Pancreas (tissue), 10 donors: ENCODE measurements at places on chromosomes 16 and 17.

DNA sequence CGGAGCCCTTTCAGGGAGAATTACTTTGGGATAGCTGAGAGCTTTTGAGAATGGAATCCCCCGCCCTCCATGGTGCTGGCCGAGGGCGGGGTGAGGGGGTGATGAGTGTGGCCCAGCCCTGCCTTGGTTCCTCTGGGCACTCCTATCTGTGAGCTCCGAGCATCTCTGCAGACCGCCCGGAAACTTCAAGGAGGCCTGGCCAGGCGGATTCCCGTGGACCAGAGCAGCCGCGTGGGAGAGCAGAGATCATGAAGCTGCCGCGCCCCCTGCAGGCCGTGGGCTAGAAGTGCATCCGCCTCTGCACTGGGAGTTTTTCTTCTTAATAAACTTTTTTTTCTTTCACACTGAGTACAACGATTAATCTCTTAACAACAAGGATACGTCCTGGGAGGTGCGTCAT, 392.9 kb upstream of the EEF2KMT start:
- no peak for DNase-seq

GRCh38 chr16:73095885-73096421, 48.0 kb upstream of the ZFHX3 start:
- DNase-seq = no peak

- no peak for DNase-seq
Observed at GRCh38 chr17:40625311-40625710, 22.3 kb downstream of the SMARCE1 start.

GRCh38 chr17:59342681-59343131, 11.3 kb downstream of the YPEL2 start:
- no peak for DNase-seq

GRCh38 chr17:82524540-82524939, 5.0 kb downstream of the FOXK2 start:
- DNase-seq = no peak

DNA sequence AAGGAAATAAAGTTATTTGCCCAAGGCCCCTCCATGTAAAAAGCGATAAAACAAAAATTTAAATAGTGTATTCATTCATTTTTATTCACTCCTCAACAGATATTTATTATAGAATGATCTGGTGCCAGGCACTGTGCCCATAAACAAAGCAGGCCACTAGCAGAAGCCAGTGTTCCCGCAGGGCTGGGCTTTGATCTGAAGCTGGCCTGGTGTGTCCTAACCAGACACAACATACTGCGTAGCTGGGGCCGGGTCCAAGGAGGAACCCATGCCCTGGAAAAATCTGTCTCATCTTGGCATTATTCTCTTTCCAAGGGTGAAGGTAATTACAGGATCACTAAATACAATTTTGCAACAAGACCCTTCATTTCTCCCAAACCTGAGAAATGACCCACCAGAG, 537.4 kb upstream of the CDH5 start:
- no peak for DNase-seq

DNA sequence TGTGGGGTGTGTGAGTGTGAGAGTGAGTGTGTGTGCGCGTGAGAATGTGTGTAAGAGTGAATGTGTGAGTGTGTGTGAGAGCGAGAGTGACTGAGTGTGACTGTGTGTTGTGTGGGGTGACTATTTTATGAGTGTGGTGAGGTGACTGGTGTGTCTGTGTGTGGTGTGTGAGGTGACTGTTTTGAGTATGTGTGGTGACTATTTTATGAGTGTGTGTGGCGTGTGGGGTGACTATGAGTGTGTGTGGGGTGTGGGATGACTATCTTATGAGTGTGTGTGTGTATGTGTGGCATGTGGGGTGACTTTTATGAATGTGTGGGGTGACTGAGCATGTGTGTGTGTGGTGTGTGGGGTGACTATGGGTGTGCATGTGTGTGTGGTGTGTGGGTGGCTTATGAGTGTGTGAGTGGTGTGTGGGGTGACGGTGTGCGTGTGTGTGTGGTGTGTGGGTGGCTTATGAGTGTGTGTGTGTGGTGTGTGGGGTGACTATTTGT, 152.9 kb upstream of the PLCG2 start:
- no peak for DNase-seq

GRCh38 chr17:57401556-57402488, 145.5 kb downstream of the MSI2 start:
- no peak for DNase-seq

GRCh38 chr17:72004611-72005331, 116.0 kb upstream of the SOX9 start:
- no peak for DNase-seq

GRCh38 chr16:11700264-11701029, 32.2 kb downstream of the SNN start:
- DNase-seq = no peak

DNA sequence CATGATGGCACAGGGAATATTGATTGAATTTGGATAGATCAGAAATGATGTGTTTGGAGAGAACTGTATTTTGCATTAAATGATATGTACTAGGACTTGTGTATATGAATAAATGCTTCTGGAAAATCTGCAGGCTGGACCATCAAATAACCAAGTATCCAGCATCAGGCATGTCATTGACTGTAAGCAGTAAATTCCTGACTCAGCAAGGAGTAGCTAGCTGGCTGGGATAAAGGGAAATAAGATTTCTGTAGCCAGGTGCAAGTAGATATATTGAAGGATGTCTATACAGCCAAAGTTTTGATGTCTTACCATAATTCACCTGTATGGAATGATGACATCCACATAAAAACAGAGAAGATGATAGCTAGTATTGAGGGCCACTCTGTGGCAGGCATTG, 809.6 kb downstream of the CDH11 start:
- no peak for DNase-seq

DNA sequence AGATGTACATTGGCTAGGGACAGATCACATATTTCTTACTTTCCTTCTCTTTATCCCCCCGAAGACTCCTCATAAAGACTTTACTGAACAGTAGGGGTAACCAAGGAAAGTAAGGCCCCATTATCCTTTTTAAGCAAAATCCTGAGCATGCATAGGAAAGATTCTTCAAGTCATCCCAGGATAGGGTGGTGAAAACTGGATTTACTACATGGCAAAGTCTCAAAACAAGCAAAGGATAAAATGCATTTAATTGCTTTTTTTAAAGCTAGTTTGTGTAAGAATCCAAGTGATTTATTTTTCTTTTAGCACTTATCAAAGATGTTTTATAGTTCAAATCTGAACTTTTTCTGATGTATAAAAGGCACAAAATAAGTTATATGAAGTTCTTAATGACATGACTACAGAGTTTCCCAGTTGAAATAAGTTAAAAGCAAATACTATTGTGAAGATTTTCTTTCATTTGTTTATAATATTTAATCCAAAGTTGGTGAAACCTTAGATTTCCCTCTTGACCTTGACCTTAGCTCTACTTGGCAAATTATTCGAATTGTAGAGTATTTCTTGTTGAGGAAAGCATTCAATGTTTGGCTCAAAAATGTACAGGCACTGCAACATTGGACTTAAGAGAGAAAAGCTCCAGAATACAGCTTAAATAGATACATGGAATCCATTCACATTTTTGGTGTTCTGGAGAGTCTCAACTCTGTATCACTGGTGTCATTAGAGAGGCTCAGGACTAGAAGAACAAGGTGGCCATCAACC, 104.3 kb downstream of the ABCA8 start:
- DNase-seq = no peak

DNA sequence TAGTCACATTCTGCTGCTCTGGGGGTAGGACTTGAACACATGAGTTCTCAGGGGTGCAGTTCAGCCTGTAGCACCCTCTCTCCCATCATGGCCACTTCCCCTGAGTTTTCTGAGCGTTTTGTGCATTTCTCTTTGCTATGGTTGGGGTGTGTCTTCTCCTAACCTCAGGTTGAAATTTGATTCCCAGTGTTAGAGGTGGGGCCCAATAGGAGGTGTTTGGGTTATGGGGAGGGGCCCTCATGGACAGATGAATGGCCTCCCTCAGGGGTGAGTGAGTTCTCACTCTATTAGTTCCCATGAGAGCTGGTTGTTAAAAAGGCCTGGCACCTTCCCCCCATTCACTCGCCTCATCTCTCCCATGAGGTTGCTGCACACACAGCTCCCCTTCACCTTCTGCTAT, 101.1 kb downstream of the FOXL1 start:
- no peak for DNase-seq

GRCh38 chr17:7717756-7718350, 309 bp downstream of the DNAH2 start:
- DNase-seq = no peak

DNA sequence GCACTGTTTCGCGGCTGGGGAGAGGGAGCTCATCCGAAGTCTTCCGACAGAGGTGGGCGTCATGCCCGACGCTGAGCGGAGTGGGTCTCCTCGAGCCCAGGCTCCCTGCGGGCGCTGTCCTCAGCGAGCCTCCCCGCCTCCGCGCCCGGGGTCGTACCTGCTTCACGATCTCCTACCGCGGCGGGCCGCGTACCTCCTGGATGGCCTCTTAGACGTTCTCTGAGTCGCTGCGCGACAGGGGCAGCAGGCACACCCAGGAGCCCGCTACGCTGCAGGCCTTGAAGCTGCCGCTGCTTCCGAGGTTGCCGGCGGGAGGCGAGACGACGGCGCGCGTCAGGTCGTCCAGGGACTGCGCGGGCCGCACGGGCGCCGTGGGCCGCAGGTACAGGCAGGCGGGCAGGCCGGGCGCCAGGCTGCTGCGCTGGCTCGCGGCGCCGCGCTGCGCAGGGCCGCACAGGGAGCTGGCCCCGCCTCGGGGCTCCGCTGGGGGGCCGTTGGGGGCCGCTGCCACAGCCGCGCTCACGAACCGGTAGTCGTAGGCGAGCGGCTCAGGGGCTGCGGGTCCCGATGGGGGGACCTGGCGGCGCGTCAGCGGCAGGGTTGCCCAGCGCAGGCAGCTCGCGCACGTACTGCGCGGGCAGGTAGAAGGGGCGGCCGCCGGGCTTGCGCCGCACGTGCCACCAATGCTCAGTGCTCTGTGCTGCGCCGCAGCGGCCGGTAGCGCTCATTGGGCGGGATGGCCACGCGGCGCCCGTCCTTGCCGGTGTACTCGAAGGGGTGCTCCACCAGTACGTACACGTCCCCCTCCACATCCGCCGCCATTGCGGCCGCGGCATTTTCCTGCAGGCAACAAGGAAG, 116.4 kb upstream of the SMURF2 start:
- DNase-seq = peak; percentile 49

DNA sequence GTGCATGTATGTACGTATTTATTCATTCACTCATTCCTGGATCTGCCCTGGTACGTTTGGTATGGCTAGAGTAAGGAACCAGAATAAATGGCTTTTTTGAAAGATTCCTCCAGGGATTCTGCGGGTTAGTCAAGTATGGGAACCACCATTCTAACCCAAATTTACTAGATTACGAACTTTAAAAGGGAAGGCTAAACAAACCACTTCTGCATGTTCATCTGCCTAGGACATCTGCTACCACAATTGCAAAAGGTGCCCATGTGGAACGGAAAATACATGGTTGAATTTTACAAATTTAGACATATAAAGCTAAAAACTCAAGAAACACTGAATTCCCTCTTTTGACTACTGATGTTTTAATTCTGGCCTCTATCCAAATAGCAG, 22.1 kb downstream of the CYTH1 start:
- no peak for DNase-seq

- no peak for DNase-seq
Observed at GRCh38 chr17:69560987-69561441, 146.5 kb downstream of the MAP2K6 start.

DNA sequence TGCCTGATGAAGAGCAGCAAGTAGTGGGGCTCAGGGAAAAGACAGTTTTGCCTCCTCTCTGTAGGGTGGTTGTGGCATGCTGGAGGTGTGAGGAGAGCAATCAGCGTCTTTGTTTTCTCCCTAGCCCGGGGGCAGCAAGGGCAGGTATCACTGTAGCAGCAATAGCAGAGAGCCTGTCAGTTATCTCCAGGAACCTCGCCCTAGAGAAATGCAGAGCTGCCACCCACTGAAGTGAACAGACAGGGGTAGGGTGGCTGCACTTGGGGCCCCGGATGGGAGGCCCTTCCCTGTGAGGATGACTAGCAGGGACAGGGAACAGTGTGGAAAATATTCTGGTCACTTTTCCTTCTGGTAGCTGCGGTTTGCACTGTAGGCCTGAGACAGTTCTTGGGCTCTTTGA, 886.5 kb downstream of the CDH8 start:
- DNase-seq = no peak

GRCh38 chr16:10663146-10663545, 31.6 kb downstream of the TEKT5 start:
- DNase-seq = no peak

- DNase-seq = peak; percentile 53
Observed at GRCh38 chr16:3819746-3820724, 60.5 kb downstream of the CREBBP start.

DNA sequence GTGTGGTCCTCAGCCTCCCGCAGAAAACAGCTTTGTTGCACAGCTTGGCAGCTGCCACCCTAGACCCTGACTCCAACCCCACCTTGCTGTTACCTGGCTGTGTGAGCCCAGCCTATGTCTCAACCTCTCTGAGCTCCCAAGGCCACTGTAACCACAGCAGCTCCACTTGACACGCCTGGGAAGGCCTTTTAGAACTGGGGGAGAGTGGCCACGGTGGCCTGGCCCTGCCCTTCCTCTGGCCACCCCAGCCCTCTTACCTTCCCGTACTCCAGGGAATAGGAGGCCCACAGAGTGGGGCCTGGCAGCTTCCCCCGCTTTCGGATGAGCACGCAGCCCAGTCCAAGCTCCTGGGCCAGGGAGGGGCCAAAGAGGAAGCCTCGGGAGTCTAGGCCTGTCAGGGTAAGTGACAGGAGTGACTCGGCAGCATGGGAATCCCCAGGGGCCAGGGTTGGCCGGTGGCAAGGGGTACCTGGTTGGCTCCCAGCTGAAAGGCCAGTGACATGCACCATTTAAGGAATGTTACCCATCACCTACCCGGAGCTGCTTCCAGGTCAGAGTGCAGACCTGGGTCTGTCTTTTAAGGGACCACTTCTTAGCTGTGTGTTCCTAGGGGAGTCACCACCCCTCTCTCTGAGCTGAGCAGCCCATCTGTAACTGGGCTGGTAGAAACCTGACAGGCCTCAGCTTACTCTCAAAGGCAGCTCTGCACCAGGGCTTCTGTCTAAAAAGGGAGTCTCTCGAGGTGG, 1.4 kb downstream of the APRT start:
- DNase-seq = peak; percentile 81

GRCh38 chr16:56780646-56781045, 50.7 kb downstream of the NUP93 start:
- no peak for DNase-seq

DNA sequence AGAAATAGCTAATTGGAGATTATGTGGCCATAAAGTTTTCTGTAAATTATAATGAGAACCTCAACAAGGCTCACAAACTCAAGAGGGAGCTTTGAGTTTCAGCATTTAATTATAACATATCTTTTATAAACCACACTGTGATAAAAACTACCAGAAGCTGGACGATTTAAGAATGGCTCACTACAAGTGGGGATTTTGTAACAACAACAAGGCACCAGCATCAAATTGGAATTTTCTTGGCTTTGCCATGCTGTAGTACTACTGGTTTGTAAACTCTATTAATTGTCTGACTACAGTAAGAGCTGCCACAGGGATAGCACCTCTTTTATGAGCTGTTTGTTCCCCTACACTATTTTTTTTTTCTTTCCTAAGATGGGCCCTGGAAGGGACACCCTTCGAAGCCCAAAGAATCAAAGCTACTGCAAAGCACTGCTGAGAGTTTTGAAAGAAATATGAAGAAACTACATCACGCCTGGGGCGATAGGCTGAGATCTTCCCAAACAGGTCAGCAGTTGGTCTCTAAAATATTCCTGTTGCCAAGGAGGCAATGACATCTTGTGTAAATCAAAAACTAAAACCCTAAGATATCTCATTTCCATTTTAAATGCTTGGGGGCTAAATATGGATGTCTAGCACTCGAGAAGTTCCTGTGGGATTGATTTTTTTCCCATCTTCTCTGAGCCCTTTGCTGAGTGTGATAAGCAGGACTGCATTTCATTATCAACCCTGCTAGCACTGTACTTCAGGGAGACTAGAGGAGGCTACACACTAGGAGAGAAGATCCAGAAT, 40.9 kb downstream of the SKAP1 start:
- DNase-seq = no peak
